Suprapubic skin (tissue), 4 donors: ENCODE measurements at places on chromosomes 13 and 19.
A peak's percentile ranks its signal among the peaks of the same experiment; 100 is the strongest.

- H3K27me3 ChIP-seq: peaks cover 4% of the 10 kb centered on the region
- no peak overlapping the region for H3K4me3 ChIP-seq
- no peak overlapping the region for H3K27ac ChIP-seq
- peaks cover 5% of the 10 kb centered on the region for H3K4me1 ChIP-seq
- no peaks in the 10 kb centered on the region for H3K36me3 ChIP-seq
Observed at GRCh38 chr13:30051531-30052060, 201.2 kb upstream of the UBL3 start.

GRCh38 chr13:58018020-58018419, 386.5 kb downstream of the PCDH17 start:
- H3K27ac ChIP-seq: no peak overlapping the region
- H3K27me3 ChIP-seq: no peaks in the 10 kb centered on the region
- DNase-seq: no peak
- H3K4me3 ChIP-seq: no peak overlapping the region
- no peaks in the 10 kb centered on the region for H3K36me3 ChIP-seq

- DNase-seq: no peak
- no peak overlapping the region for H3K4me3 ChIP-seq
- H3K27me3 ChIP-seq: no peaks in the 10 kb centered on the region
- no peaks in the 10 kb centered on the region for H3K4me1 ChIP-seq
- no peak overlapping the region for H3K27ac ChIP-seq
- no peaks in the 10 kb centered on the region for H3K36me3 ChIP-seq
Observed at GRCh38 chr13:94399812-94400211, 79.7 kb downstream of the DCT start.

DNA sequence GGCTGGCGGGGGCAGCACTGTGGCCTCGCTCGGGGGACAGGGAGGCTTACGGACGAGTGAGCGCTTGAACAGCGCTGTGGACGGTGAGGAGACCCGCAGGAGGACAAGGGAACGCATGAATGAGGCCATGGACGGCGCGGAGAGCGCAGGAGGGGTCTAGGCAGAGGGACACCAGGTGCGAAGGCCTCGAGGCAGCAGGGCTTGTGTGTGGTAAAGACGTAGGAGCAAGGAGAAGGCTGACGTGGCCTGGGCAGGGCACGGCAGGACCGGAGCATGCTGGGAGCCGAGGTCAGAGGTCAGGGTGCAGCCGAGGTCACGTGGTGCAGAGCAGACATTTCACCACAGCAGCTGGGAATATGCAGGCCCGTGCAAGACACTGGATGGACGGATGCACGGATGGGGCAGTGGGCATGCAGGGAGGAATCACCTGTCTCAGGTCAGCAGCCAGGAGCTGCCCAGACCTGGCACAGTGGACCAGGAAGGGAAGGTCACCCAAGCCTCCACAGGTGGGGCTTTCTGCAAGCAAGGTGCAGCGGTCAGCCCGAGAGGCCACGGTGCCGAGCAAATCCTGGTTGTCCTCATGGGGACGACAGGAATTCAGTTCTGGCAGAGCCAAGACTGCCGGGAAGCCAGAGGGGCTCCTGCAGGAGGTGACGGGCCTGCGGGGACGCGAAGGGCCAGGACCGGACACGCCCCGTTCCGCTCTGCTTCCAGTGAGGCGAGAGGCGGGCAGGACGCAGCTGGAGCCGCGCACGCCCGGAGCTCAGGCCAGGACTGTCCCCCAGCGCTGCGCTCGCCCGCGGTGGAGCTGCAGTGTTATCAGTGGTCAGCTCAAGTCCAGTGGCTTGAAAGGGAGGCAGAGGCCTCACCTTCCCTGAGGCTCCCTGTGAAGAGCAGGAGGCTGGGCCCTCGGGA, 72.2 kb downstream of the RASA3 start:
- no peak overlapping the region for H3K4me3 ChIP-seq
- H3K27me3 ChIP-seq: no peaks in the 10 kb centered on the region
- peaks cover 9% of the 10 kb centered on the region for H3K36me3 ChIP-seq
- peaks cover 51% of the 10 kb centered on the region for H3K4me1 ChIP-seq
- no peak for DNase-seq

GRCh38 chr19:11242864-11243797, 3.7 kb downstream of the ANGPTL8 start:
- peaks cover 13% of the 10 kb centered on the region for H3K4me1 ChIP-seq
- peaks cover 58% of the 10 kb centered on the region for H3K36me3 ChIP-seq
- H3K27ac ChIP-seq: no peak overlapping the region
- H3K4me3 ChIP-seq: no peak overlapping the region

DNA sequence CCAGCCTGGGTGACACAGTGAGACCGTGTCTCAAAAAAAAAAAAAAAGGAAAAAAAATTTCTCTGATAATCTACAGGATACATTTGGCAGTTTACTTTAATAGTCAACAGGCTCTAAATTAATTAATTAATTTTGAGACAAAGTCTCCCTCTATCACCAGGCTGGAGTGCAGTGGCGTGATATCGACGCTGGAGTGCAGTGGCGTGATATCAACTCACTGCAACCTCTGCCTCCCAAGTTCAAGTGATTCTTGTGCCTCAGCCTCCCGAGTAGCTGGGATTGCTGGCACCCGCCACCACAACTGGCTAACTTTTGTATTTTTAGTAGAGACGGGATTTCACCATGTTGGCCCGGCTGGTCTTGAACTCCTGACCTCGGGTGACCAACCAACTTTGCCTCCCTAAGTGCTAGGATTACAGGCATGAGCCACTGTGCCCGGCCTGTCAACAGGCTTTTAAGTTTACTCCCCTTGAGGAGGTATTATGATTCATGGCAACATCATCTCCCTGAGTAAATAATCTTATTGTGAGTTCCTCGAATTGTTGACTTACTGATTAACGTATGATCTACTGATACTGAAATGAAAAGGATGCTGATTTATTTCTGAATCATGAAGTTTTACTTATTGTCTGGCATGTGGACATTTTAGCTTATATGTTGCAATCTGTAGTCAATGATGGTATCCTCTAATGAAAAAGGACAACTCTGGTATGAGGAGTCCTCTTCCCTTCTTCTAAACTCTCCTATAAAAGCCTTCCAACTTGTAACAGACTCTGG, 21.3 kb upstream of the MTRF1 start:
- H3K4me1 ChIP-seq: no peaks in the 10 kb centered on the region
- no peak for DNase-seq

- peaks cover 28% of the 10 kb centered on the region for H3K36me3 ChIP-seq
- no peak overlapping the region for H3K27ac ChIP-seq
- peaks cover 28% of the 10 kb centered on the region for H3K4me1 ChIP-seq
- peak overlapping the region; percentile 51 for H3K4me3 ChIP-seq
- H3K27me3 ChIP-seq: peaks cover 30% of the 10 kb centered on the region
Observed at GRCh38 chr19:55088021-55088451, 12.4 kb downstream of the EPS8L1 start.
